ENCODE measurements at places on chromosomes 12 and 14. TPM values are rescaled to one million over a fixed set of nuclear protein-coding genes. Genes with fewer than 3 reads are reported as not detected.

GRCh38 chr12:124828264-124829007, 35.2 kb downstream of the SCARB1 start:
- H3K27me3 ChIP-seq = no peaks in the 10 kb centered on the region
- no peak for DNase-seq
- no peak overlapping the region for H3K4me3 ChIP-seq
- no peak overlapping the region for H3K27ac ChIP-seq

GRCh38 chr12:14621826-14622225, 54.1 kb upstream of the PLBD1 start:
- H3K27me3 ChIP-seq = no peaks in the 10 kb centered on the region
- H3K36me3 ChIP-seq = no peaks in the 10 kb centered on the region
- no peaks in the 10 kb centered on the region for H3K4me1 ChIP-seq

DNA sequence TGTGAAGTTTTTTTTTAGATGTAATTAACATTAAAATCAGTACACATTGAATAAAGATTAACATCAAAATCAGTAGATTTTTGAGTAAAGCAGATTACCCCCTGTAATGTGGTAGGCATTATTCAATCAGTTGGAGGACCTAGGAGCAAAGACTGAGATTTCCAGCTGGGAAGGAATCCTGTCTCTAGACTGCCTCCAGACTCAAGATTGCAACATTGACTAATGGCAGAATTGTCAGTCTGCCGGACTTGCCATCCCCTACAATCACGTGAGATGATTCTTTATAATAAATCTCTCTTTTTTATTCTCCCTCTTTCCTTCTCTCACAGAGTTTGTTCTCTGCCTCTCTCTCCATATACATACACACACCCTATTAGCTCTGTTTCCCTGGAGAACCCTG, 51.4 kb upstream of the SLC6A15 start:
- no peaks in the 10 kb centered on the region for H3K27me3 ChIP-seq
- no peaks in the 10 kb centered on the region for H3K4me1 ChIP-seq
- H3K36me3 ChIP-seq = no peaks in the 10 kb centered on the region

GRCh38 chr14:21106498-21107282, 5.8 kb downstream of the TMEM253 start:
- H3K27ac ChIP-seq = peak overlapping the region; percentile 99
- no peaks in the 10 kb centered on the region for H3K27me3 ChIP-seq
- H3K36me3 ChIP-seq = no peaks in the 10 kb centered on the region
- H3K4me3 ChIP-seq = no peak overlapping the region
- DNase-seq = peak; percentile 89

GRCh38 chr14:100389497-100390104, 66.5 kb downstream of the SLC25A47 start:
- no peaks in the 10 kb centered on the region for H3K36me3 ChIP-seq
- no peaks in the 10 kb centered on the region for H3K27me3 ChIP-seq
- no peak overlapping the region for H3K4me3 ChIP-seq

The PLEKHG7 gene
- total RNA-seq = not detected

DNA sequence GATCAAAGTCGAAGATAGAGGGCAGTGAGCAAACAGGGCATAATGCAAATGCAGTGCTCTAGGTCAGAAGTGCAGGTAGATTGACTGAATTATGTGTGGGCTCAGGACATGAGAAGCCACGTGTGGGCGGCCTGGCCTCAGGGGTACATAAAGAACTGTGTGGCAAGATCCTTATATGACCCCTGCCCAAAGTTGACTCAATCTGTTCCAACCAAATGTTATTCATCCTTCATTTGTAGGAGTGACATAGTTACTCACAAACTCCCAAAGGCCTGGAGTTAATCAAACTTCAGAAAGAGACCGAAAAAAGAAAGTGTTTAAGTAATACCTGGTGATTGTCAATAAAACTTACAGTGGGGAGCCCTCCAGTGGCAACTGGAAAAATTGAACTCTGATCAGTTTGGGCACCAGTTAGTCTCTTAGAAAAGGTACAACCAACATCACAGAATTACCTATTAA, 150.4 kb upstream of the FAR2 start:
- H3K27me3 ChIP-seq = no peaks in the 10 kb centered on the region
- H3K4me1 ChIP-seq = no peaks in the 10 kb centered on the region
- no peak overlapping the region for H3K27ac ChIP-seq
- no peak for DNase-seq
- H3K4me3 ChIP-seq = no peak overlapping the region

DNA sequence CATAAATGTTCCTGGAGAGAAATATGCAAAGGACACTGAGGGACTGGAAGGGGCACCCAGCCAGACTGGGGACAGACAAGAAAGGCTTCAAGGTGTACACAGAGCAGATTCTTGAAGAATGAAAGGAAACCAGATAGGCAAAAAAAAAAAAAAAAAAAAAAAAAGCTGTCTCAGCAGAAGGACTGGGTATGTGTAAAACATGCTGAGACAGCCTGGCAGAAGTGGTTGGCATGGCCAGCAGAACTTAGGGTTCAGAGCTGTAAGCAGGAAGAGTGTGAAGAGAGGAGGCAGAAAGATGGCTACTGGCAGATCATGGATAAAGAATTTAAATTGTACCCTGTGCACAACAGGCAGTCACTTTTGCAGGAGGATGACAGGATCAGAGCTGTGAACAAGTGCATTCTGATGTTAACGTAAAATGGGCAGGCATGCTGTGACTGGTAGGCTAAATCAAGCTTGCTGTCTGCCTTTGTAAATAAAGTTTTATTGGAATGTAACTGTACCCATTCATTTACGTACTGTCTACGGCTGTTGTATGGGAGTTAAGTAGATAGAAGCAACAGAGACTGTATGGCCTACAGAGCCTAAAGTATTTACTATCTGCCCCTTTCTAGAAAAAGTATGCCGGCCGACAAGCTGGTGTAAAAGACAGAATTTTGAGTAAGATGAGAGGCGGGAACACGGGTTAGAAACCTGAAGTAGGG, 42.2 kb downstream of the UBR7 start:
- H3K4me1 ChIP-seq = no peaks in the 10 kb centered on the region
- H3K27ac ChIP-seq = no peak overlapping the region
- H3K27me3 ChIP-seq = no peaks in the 10 kb centered on the region
- DNase-seq = no peak

The RASSF9 gene
- 3.3 TPM for total RNA-seq

GRCh38 chr12:96571101-96571862, 81.9 kb downstream of the CFAP54 start:
- no peaks in the 10 kb centered on the region for H3K27me3 ChIP-seq
- no peak for DNase-seq
- no peaks in the 10 kb centered on the region for H3K4me1 ChIP-seq
- H3K4me3 ChIP-seq = no peak overlapping the region
- H3K36me3 ChIP-seq = no peaks in the 10 kb centered on the region

GRCh38 chr14:96088074-96088473, 48.9 kb downstream of the C14orf132 start:
- H3K4me1 ChIP-seq = peaks cover 30% of the 10 kb centered on the region
- H3K27ac ChIP-seq = no peak overlapping the region
- peaks cover 32% of the 10 kb centered on the region for H3K36me3 ChIP-seq
- no peak overlapping the region for H3K4me3 ChIP-seq

GRCh38 chr14:102911541-102911951, 10.9 kb upstream of the AMN start:
- H3K27ac ChIP-seq = no peak overlapping the region
- H3K36me3 ChIP-seq = no peaks in the 10 kb centered on the region
- H3K4me1 ChIP-seq = no peaks in the 10 kb centered on the region
- no peaks in the 10 kb centered on the region for H3K27me3 ChIP-seq
- DNase-seq = peak; percentile 59
- no peak overlapping the region for H3K4me3 ChIP-seq

DNA sequence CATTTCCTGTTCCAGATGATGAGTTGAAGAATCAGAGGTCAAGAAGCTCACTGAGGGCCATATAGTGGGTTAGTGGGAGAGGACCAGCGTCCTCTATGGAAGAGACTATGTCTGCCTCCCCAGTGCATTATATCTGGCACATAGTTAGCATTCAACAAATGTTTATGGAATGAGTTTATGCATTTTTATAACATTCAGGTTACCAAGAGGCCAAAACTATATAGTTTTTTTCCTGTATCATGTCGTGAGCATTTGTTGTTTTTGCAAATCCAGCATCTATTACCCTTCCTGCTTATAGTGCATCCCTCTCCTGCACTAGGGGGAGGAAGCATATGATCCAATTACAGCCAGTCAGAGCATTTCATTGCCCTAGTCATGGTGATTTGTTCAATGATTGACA, 60.6 kb downstream of the SUDS3 start:
- no peak overlapping the region for H3K27ac ChIP-seq
- H3K4me1 ChIP-seq = no peaks in the 10 kb centered on the region
- H3K4me3 ChIP-seq = no peak overlapping the region
- H3K27me3 ChIP-seq = no peaks in the 10 kb centered on the region
- no peaks in the 10 kb centered on the region for H3K36me3 ChIP-seq

GRCh38 chr12:53602176-53602864, 23.9 kb downstream of the ATF7 start:
- no peaks in the 10 kb centered on the region for H3K27me3 ChIP-seq
- no peaks in the 10 kb centered on the region for H3K4me1 ChIP-seq
- DNase-seq = no peak
- H3K36me3 ChIP-seq = no peaks in the 10 kb centered on the region
- no peak overlapping the region for H3K4me3 ChIP-seq

GRCh38 chr14:21612324-21612723, 22.4 kb downstream of the OR10G2 start:
- H3K27ac ChIP-seq = no peak overlapping the region
- H3K27me3 ChIP-seq = no peaks in the 10 kb centered on the region
- no peaks in the 10 kb centered on the region for H3K36me3 ChIP-seq

The GPATCH2L gene
- 48.7 TPM for total RNA-seq

- H3K27me3 ChIP-seq = no peaks in the 10 kb centered on the region
- H3K4me3 ChIP-seq = no peak overlapping the region
- no peak overlapping the region for H3K27ac ChIP-seq
- DNase-seq = no peak
Measured at GRCh38 chr12:16282081-16282480, 4.6 kb upstream of the SLC15A5 start.

- no peak overlapping the region for H3K4me3 ChIP-seq
- H3K36me3 ChIP-seq = no peaks in the 10 kb centered on the region
- peaks cover 4% of the 10 kb centered on the region for H3K4me1 ChIP-seq
- no peak for DNase-seq
- H3K27ac ChIP-seq = no peak overlapping the region
Measured at GRCh38 chr14:33026850-33027430, 88.3 kb downstream of the NPAS3 start.

DNA sequence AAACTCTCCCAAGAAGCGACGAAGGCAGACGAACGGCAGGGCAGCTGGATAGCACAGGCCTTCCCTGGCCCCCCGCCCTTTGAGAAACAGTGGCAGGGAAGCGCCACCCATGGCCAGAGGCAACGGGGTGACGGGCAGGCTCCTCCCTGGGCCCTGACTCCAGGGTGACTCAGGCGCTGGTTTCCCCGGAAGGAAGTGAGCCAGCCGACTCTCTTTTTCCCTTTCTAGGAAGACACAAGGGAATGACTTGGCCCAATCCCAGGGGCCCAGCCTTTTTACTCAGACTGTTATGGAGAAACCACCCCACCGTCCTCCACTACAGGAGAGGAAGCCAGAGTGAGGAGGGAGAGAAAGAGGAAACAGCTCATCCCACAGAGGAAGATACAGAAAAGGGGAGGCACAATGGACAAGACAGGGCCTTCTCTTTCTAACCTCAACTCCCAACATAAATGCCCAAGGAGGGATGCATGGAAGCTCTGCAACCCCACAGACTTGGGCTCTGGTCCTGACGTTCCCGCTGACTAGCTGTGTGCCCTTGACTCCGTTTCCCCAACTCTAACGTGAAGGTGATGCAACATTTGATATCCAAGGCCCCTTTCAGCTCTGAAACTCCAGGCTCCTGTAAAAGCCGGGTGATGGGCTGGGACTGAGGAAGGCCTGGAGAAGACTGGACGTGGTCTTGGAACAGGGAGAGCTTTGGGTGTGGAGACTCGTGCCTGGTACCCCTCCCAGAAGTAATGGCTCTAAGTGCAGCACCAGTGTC, 27.9 kb downstream of the ACTN1 start:
- no peaks in the 10 kb centered on the region for H3K27me3 ChIP-seq
- H3K27ac ChIP-seq = peak overlapping the region; percentile 98
- peaks cover 99% of the 10 kb centered on the region for H3K4me1 ChIP-seq
- H3K4me3 ChIP-seq = peak overlapping the region; percentile 41

GRCh38 chr12:109503611-109504010, 26.2 kb downstream of the UBE3B start:
- DNase-seq = no peak
- H3K4me3 ChIP-seq = no peak overlapping the region
- no peaks in the 10 kb centered on the region for H3K4me1 ChIP-seq
- peaks cover 35% of the 10 kb centered on the region for H3K36me3 ChIP-seq
- H3K27me3 ChIP-seq = no peaks in the 10 kb centered on the region

DNA sequence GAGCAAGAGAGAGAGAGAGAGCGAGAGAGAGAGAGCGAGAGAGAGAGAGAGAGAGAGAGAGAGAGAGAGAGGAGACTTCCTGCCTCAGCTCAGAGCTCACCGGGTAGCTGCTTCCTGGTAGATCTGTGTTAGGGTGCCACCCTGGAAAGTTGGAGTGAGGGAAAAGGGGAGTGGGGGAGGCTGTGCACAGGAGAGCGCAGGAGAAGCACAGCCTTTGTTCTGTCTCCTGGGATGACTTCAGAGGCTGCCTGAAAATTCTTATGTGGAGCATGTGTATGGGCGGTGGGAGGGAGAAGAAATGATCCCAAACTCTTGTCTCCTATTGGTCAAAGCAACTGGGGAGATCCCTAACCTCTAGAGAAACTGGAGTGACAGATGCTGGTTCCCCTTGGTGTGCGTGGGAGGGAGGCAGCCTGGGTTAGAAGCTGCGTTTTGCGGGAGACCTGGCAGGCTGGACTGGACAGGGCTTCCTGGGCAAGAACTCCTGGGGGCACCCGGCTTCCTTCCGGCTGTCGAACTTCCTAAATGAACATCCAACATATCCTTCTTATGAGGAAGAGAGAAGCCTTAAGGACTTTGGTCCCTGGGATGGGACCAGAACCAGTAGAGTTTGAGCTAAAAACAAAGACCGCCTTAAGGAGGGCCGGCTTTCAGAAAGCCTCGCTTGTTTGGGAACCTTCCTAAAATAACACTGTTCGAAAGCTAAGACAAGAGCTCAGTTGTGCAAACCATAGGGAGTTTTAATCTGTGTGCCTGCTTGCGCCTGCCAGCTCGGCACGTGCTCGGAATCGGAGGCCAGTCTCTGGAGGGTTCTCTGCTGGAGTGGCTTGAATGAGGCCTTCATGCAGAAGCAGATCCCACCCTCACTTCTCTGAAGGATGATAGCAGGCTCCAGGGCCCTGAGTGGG, 30.4 kb upstream of the BEGAIN start:
- no peaks in the 10 kb centered on the region for H3K4me1 ChIP-seq
- no peak overlapping the region for H3K27ac ChIP-seq
- H3K36me3 ChIP-seq = no peaks in the 10 kb centered on the region
- no peak overlapping the region for H3K4me3 ChIP-seq

The RNASE4 gene
- total RNA-seq = 44.0 TPM

The NAB2 gene
- total RNA-seq = 28.9 TPM

GRCh38 chr12:32756476-32757066, 874 bp upstream of the YARS2 start:
- H3K27ac ChIP-seq = peak overlapping the region; percentile 94
- H3K4me1 ChIP-seq = peaks cover 19% of the 10 kb centered on the region
- no peaks in the 10 kb centered on the region for H3K27me3 ChIP-seq
- H3K4me3 ChIP-seq = no peak overlapping the region

GRCh38 chr14:38762845-38763244, 340.2 kb downstream of the SEC23A start:
- no peaks in the 10 kb centered on the region for H3K4me1 ChIP-seq
- H3K27me3 ChIP-seq = no peaks in the 10 kb centered on the region
- no peak overlapping the region for H3K4me3 ChIP-seq
- no peak overlapping the region for H3K27ac ChIP-seq

The OR6C2 gene
- total RNA-seq = not detected

The ANKRD33 gene
- not detected for total RNA-seq

Measured in sigmoid colon (tissue), 7 donors.